Ovary (tissue), 10 donors: ENCODE measurements at places on chromosomes 5 and 9.

GRCh38 chr9:70159630-70160029, 99.1 kb upstream of the SMC5 start:
- no peak for DNase-seq

GRCh38 chr5:135460246-135461033, 8.3 kb upstream of the TIFAB start:
- DNase-seq = no peak

DNA sequence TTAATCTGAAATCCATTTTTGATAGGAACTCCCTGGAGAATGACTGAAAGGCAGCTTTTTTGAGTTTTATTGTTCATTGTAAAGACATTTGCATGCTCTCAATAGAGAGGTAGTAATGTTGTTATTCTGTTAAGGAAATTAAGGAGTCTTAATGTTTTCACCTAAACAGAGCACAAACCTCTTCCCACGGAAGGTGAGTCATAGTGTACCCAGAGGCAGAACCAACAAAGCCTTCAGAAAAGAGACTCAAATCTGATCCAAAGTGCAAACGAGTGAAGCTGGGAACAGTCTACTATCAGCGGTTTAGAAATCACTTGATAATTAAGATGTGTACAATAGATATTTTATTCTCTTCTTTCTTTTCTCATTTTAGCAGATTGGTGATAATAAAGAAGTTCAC, 470.5 kb downstream of the PLK2 start:
- DNase-seq = no peak

DNA sequence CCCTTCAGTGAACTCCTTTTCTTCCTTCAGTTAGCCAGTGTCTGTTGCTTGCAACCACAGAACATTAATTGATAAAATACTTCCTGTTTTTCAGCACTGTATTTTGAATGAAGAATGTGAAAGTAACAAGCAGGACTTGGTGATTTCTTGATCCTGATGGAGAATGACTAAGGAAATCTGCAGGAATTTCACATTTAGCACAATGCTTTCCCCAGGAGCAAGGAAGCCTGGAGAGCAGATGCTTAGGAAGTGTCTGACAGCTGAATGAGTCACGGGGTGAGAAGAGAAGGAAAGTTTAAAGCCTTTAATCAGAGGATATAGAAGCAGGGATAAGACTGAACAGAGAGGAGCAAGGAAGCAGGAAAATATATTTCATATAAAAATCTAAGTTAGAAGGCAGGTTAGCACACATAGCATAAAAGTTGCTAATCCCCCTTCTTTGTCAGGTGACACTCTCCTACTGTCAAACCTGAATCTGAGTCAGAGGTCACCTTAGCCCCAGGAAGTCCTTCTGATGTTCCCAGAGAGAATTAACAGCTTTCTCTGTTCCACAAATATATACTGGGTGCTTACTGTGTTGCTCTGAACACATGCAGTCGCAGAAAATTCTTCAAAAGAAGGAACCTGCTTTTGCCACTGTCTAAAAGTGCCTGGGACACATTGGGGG, 59.7 kb downstream of the GNA14 start:
- DNase-seq = no peak

DNA sequence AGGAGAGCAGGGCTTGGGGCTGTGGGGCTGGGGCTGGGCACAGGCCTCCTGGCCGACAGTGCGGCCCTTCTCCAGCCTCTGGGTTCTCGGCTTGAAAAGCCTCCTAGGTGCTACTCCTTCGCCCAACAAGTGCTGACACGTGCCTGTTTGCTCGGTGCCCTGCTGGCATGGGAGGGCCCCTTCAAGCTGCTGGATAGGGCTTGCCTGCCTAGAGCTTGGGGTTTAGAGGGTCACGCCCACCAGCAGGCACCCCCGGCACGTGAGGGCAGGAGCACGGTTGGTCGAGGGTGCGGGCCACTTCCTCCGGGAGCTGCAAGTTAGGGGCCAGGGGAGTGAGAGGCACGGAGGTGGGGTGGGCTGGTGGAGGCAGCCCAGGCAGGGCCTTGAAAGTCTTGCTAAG, 106.2 kb downstream of the RXRA start:
- no peak for DNase-seq

GRCh38 chr5:170279459-170279817, 18.1 kb downstream of the LCP2 start:
- DNase-seq = no peak

DNA sequence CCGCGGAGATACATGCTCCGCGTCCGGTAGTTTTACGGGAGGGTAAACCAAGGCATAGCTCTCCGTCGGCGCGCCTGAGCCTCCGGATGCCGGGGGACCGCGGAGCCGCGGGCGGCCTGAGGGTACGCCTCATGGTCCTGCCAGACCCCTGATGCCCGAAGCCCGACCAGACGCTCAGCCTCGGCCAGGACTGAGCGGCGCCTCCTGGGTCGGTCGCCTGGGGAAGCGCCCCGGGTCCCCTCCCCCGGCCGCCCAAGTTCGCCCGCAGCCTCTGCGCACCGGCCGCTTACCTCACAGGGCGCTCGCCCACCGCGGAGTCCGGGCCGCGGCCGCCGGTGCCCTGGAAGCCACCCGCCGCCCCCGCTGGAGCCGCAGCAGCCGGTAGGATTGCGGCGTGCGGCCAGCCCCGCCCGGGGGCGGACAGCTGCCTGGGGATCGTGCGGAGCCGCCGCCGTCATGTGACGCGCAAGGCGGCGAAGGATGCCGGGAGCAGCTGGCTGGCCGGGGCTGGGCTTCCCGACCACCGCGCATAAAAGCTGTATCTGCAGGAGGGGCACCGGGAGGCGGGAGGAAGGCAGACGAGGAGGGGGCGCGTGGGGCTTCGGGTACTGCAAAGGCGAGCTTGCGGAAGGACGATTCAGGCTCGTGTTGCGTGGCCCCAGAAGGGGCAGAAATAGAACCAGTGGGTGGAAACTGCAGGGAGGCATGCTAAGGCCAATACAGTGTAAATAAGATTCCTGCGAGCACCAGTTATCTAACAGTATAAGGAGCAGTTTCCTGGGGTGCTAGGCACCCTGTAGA, at the start of gene FBXO10:
TSS of gene FBXO10 (minus strand) at position 460 of the 801 bp plus-strand sequence. CDS start 34,612 bp downstream, outside the sequence.
- DNase-seq = peak; percentile 70

GRCh38 chr9:113993838-113994540, 84.1 kb downstream of the AMBP start:
- peak; percentile 74 for DNase-seq
